ENCODE measurements at places on chromosomes 4 and X. TPM values are rescaled to one million over a fixed set of nuclear protein-coding genes. Genes with fewer than 3 reads are reported as not detected.

GRCh38 chr4:4919927-4920326 is 60.5 kb downstream of the MSX1 start:
- peak; percentile 32 for DNase-seq

- no peak for DNase-seq
Measured at GRCh38 chr4:6322761-6323566, 53.3 kb downstream of the WFS1 start.

DNA sequence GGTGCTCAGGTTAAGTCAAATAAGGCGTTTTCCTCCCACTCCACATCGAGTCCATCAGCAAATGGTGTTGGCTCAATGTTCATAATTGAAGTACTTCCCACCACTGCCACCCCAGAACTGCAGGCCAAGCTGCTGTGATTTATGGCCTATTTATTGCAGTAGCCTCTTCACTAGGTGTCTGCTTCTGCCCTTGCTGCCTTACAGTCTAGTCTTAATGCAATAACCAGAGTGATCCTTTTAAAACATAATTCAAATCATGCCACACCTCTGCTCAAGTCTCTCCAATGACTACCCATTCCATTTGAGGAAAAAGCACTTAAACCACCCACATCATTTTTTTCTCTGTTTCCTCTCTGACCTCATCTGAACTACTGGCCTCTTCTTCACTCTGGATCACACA is 220.3 kb downstream of the KCNIP4 start:
- no peak for DNase-seq

DNA sequence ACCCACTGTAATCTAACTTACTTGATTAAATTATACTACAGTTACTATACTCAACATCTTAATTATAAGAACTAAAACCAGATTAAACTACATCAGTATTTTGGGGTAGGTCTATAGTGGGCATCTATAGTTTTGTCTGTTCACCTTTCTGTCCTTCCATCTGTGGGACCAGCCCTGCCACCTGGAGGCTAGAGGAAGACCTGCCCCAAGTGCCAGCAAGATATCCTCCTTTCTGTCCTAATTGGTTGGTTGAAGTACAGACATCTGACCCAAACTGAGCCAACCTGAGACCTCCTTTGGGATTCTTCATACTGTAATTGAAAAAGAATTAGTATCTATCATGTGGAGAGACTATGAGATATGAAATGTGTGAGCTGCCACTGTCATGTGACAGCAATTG is 172.2 kb upstream of the TLL1 start:
- DNase-seq: peak; percentile 33

DNA sequence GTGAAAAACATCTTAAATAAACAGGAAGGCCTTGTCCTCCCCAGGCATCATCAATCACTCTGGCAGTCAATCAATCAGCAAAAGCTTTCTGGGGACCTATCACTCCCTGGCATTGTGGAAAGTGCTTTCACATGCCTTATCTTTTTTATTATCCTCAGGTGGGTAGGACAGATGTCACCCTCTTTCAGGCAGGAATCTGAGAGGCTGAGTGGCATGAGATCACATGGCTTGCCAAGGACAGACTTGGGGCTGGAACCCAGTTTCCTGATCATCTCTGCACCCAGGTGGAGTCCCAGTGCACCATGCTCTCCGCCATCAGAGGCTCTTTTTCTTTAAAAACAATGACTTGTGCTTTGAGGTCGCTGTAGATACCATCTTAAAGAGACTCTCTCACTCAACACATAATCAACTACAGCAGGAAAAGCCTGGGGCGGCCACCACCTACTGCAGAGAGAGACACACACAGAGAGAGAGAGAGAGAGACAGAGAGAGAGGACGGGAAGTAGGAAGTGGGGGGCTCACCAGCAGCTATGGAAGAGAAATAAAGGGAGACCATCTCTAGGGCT is 282.7 kb downstream of the PTTG2 start:
- no peak for DNase-seq

- DNase-seq: peak; percentile 26
Measured at GRCh38 chr4:158282252-158282651, 72.0 kb downstream of the TMEM144 start.

DNA sequence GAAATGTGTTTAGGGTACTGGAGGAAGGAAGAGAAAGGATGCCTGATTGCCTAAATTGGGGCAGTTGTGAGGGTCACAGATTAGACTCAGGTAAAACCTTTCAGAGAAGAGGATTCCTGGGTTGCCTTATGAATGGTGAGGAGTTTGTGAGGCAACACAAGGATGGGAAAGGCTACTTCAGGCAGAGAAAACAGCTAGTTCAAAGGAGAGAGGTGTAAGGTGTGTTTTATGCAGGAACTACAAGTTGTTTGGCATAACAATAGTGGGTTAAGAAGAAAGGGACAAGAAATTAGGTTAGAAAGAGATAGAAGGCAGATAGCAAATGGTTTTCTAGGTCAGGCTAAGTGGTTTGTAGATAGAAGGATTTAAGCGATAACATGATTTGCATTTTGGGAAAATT is 75.1 kb upstream of the PGRMC2 start:
- no peak for DNase-seq

DNA sequence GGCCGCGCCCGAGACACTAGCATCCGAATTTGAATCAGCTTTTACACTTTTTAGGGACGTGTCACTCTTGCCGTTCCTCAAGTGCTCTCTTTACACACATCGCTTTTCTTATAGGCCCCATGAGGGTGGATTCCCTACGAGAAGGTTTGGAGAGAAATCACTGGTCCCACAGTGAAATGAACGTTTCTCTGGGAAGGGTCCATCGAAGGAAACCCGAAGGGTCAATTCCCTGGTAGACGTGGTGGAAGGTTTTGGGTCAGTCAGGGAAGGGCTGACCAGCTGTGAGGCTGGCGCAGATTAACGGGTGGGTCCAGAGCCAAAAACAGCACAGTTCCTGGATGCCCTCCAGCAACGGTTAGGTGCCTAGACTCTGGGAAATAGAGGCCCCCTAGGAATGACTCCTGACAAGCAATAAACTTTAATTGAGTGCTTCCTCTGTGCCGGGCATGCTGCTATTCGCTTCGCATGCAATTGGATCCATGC is 35.9 kb downstream of the ETDC start:
- DNase-seq: peak; percentile 84

TLR2 gene
- 4.8 TPM for total RNA-seq

FAM149A gene
- not detected for total RNA-seq

PAGE4 gene
- not detected for total RNA-seq
